ENCODE measurements at places on chromosomes 2 and 18.

DNA sequence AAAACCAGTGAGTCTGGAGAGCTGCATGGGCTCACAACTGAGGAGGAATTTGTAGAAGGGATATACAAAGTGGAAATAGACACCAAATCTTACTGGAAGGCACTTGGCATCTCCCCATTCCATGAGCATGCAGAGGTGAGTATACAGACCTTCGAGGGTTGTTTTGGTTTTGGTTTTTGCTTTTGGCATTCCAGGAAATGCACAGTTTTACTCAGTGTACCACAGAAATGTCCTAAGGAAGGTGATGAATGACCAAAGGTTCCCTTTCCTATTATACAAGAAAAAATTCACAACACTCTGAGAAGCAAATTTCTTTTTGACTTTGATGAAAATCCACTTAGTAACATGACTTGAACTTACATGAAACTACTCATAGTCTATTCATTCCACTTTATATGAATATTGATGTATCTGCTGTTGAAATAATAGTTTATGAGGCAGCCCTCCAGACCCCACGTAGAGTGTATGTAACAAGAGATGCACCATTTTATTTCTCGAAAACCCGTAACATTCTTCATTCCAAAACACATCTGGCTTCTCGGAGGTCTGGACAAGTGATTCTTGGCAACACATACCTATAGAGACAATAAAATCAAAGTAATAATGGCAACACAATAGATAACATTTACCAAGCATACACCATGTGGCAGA lies 3.6 kb downstream of the TTR start:
- DNase-seq = no peak

DNA sequence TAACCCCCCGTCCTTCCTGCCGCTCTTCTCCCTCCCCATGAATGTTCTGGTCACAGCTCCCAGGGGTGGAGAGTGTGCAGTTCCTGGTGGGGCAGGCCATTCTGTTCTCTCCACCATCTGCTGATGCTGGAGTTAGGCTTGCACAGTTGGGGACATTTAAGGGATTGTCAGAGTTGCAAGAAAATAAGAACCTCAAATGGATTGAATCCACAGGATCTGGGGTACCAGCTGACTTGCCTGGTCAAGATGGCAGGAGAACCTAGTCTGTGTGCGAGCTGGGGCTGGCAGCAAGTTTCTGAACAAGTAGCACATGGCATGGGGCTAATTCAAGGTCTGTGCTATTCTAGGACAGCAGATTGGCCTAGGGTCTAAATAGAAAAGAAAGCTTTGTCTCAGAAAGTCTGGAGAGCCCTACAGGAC lies 60.8 kb upstream of the TXNDC2 start:
- no peak for DNase-seq

- DNase-seq = no peak
Measured at GRCh38 chr2:11373096-11373495, 28.7 kb upstream of the ROCK2 start.

GRCh38 chr2:239809391-239809790 lies 215.8 kb downstream of the NDUFA10 start:
- DNase-seq = no peak

- DNase-seq = no peak
Measured at GRCh38 chr2:237134321-237135230, 48.9 kb downstream of the COPS8 start.

- no peak for DNase-seq
Measured at GRCh38 chr2:239220981-239221396, 179.8 kb downstream of the HDAC4 start.

Measured in stimulated activated CD4-positive, alpha-beta T cell treated with anti-CD3 and anti-CD28 coated beads, Interleukin-1b, Interleukin-23, amount 100 ng/mL, for 24 hours (primary cell).